ENCODE measurements at places on chromosomes 16 and 17. TPM values are rescaled to one million over a fixed set of nuclear protein-coding genes. Genes with fewer than 3 reads are reported as not detected.

DNA sequence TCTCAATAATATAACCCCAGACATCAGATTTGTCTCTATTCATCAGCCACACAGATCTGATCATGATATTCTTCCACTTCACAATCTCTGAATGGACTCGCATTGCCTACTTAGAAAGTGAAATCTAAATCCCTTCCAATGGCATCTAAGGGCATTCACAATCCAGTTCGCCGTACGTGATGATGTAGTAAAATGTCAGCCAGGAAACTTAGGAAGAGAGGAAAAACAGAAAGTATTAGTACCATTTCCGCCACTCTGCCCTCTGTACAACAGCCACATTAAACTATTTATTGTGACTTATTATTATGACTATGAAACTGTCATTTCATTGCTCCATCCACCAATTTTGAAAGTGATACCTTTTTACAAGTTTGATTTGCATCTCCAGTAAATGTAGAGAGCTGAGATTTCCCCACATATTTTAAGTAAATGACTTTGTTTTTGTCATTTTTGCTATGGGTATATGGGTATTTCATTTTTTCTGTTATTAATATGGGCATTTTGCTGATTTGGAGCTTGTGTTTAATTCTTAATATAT is 69.4 kb upstream of the SMIM36 start:
- no peak for DNase-seq

DNA sequence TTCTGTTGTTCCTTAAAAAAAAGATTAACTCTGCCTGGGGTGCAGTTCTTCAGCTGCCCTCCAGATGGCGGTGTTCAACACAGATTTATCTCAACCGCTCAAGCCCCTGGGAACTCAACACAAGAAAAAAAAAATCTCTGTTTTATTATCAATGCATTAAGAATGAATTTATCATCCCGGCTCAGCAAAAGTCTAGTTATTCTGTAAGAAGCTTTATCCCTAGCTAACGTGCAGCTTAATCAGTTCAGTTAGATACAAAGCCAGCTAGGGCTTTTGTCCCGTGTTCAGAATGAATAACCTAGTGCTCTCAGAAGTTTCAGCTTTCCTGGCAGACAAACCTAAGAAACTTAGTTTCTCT is 475.9 kb upstream of the CCL2 start:
- DNase-seq, result no peak

The CRYM gene
- 1.0 TPM for total RNA-seq

DNA sequence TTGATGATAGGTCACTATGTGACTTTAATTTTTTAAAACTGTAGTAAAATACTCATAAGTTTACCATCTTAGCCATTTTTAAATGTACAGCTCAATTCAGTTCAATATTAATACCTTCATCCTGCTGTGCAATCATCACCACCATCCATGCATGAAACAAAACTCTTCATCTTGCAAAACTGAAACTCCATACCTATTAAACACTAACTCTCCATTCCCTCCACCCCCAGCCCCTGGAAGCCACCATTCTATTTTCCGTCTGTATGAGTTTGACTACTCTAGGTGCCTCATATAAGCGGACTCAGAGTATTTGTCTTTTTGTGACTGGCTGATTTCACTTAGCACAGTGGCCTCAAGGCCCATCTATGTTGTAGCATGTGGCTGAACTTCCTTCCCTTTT is 9.4 kb upstream of the CNEP1R1 start:
- DNase-seq, result no peak

The SNX20 gene
- total RNA-seq, result 2.7 TPM

DNA sequence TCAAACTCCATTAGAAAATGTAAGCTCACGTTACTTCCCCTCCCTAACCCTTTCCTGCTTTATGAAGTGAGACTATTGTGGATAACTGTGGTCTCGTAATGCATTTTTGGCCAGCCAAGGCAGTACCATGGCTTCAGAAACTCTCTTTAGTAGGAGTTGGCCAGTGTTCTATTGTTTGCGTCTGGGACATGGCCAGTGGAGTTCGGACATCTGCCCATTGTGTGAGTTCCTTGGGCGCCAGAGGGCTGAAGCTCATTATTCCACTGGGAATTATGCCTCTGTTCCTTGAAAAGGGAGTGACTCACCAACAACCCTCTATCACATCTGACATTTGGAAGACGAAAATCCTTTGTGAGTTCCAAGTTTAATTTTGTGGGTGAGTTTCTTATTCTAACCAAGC is 319.5 kb upstream of the SOX9 start:
- DNase-seq, result no peak

- DNase-seq, result peak; percentile 91
These were observed 27.4 kb downstream of the BCO1 start for GRCh38 chr16:81265658-81266451.

The C16orf74 gene
- total RNA-seq, result 0.83 TPM

DNA sequence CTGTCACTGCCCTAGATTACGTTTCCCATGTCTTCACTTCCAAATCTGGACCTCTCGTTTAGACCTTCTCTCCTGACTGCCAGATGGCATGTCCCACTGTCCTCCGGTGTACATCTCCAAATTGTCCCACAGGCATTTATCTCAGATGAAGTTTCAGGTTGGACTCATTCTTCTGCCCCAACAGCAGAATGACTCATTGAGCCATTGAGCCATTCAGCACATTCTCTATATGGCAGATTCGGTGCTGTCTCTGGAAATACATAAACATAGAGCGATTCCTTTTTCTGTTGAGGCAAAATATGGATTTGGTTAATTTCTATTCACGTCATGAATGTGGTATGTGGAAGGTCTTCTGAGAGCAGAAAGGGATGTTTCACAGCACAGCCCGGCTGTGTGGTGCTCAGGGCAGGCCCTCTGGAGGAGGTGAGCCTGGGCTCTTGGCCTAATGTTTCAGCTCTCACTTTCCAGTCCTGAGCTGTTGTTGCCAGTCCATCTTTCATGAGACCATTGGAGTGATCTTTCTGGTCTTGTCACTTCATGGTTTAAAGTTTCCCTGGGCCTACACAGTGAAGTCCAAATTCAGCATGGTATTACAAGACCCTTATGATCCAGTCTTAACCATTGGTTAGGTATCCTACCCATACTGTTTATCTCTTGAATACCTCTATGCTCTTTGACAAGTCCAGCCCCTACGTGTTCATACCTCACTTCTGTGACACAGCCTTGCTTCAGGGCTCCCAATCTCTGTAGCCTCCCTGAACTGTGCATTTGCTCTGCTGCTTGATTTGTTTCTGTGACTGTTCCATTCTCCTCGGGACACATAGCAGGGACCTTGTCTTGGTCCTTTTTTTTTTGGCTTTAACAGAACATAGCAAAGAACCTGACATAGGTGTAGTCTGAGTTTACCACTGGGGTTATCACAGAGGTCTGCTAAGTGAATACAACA is 15.9 kb downstream of the HAPSTR1 start:
- no peak for DNase-seq

DNA sequence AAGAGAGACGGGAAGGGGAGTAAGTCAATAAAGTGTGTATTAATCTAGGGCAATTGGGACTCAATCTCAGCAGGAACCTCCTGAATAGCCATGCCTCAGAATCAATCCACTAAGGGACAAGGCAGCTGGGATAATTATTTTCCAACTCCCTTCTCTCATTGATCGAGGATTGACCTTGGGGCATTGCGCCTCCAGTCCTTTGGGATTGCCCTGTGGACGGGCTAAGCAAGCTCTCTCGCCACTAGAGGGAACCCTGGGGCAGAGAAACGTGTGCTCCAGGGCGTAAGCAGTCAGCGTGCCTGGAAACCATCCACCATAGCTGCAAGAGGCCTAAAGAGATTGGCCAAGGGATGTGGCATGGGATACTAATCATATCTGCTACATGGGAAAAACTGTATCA is 53.9 kb upstream of the ERCC4 start:
- no peak for DNase-seq

The IRX6 gene
- total RNA-seq, result 0.42 TPM

DNA sequence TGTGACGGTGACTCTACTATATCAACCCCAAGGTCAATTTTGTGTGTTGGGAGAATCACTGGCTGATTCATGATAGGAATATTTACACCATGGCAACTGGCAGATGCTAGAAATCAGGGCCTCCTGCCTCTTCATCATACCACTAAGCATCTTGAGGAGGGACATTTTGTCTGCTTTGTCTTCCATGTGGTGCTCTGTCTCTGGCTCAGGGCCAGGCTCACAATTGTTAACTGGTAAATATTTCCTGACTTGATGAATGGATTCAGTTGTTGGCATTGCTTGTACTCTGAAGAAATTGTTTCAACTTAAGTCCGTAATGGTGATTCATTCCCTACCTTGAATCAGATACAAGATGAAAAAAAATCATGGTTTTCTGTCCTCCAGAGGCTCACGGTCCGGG is 292.7 kb downstream of the HAPSTR1 start:
- DNase-seq, result no peak

The SLC25A39 gene
- 56.9 TPM for total RNA-seq

GRCh38 chr17:61465550-61466237 is 13.5 kb downstream of the TBX4 start:
- DNase-seq, result peak; percentile 72

GRCh38 chr16:35506898-35507194 is 2047.4 kb downstream of the TP53TG3F start:
- no peak for DNase-seq

DNA sequence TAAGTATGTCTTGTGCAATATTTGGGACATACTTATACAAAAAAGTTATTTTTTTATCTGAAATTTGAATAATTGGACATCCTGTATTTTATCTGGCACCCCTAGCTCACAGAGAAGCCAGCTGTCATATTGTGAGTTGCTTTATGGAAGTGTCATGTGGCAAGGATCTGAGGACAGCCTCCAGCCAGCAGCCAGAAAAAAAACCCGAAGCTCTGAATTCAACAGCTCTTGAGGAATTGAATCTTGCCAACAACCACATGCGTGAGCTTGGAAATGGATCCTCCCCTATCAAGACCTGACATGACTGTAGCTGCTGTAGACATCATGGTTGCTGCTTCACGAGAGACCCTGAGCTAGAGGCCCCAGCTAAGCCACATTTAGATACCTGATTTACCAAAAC is 187.2 kb upstream of the SHISA6 start:
- no peak for DNase-seq

DNA sequence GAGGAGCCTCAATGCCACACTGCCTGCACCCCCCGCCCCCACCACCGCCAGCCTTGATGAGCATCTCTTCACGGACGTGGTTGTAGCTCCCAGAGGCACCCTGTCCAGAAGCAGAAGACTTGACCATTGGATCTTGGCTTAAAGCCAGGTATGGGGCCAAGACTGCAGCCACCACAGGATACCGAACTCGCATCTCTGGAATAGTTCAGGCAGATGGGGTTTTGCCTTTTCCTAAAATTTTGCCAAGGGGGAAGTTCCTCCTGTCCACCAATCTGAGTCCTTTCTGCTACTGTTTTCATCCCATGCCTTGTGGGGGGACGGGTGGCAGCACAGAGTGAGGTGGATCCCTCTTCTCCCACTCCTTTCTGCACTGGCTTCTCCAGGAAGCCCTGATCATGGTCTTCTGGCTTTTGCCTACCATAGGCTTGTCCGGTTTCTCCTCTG is 939 bp downstream of the CORO6 start:
- DNase-seq, result no peak

- no peak for DNase-seq
These were observed 29.9 kb upstream of the GNA13 start for GRCh38 chr17:65086465-65086864.

DNA sequence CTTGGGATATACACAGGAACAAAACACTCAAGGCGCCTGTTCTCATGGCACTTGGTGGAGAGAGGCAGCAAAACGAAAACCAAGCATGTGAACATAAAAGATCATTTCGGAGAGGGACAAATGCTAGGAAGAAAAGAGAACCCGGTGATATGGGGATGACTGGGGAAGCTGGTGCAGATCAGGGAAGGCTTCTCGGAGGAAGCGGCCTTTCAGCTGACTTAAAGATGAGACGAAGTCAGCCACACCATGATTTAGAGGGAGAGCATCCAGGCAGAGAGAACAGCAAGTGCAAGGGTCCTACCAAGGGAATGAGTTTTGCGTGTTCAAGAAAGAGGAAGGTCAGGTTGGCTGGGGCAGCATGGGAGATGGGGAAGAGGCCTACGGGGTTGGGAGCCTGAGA is 250.9 kb downstream of the KATNIP start:
- DNase-seq, result no peak

GRCh38 chr17:46770818-46771560 is 47.5 kb downstream of the WNT3 start:
- peak; percentile 86 for DNase-seq

The SEZ6L2 gene
- 0.86 TPM for total RNA-seq

Measured in posterior vena cava (tissue), 2 donors.